ENCODE measurements at places on chromosomes 11 and 22.

DNA sequence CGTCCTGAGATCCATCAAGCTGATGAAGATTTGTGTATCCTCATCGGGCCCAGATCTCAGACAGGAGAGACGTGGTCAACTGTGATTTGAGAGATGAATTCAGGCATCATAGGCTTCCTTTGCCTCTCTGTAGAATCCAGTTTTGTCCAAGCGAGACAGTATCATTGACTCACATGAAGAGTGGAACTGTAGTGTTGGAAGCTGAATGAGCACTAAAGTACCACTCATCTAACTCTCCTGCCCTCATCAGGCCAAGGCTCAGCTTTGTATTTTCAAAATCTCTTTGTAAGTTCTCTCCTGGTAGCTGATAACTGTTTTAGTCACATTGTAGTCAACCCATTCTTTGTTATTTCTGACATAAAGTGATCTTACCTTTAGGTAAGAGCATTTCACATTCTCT lies 85.1 kb downstream of the KIRREL3 start:
- DNase-seq: no peak

GRCh38 chr11:125872138-125872491 lies 15.4 kb upstream of the HYLS1 start:
- no peak for DNase-seq

DNA sequence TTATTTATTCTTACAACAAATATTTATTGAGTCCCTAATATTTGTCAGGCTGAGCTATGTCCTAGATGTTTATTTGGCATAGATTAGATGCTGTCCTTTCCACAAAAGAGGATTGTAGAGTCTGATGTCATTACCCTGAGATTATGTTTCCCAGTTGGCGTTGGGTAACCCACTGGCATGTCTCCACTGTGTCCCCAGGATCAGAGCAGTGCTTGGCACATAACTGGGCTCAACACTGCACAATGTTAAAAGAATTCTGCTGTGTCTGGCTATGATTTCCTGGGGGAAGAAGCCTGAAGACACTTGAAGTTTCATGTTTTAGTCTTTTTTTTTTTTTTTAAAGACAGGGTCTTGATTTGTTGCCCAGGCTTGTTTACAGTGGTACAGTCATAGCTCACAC lies 4.0 kb downstream of the RCN1 start:
- no peak for DNase-seq

DNA sequence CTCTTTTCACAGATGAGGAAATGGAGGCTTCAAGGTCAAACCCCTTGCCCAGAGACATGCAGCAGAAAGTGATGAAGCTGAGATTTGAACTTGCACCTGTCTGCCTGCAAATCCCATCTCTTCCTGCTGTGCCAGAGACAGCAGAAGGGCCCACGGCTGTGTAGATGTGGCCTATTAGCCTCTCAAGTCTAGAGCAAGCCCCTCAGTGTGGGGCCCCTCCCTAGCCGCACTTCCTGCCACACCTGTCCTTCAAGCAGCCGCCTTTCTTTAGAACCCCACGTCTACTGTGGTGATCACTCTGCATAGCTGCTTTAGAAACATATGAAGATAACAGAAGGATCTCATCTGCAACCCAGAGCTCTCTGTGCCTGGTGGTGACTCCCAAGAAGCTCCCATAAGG lies 41.2 kb upstream of the JAM3 start:
- no peak for DNase-seq

GRCh38 chr11:18392434-18393321 lies 1.7 kb upstream of the LDHA start:
- no peak for DNase-seq

GRCh38 chr11:79050786-79051185 lies 390.0 kb downstream of the TENM4 start:
- DNase-seq: no peak

GRCh38 chr11:111515591-111515990 lies 1.0 kb downstream of the HOATZ start:
- no peak for DNase-seq

DNA sequence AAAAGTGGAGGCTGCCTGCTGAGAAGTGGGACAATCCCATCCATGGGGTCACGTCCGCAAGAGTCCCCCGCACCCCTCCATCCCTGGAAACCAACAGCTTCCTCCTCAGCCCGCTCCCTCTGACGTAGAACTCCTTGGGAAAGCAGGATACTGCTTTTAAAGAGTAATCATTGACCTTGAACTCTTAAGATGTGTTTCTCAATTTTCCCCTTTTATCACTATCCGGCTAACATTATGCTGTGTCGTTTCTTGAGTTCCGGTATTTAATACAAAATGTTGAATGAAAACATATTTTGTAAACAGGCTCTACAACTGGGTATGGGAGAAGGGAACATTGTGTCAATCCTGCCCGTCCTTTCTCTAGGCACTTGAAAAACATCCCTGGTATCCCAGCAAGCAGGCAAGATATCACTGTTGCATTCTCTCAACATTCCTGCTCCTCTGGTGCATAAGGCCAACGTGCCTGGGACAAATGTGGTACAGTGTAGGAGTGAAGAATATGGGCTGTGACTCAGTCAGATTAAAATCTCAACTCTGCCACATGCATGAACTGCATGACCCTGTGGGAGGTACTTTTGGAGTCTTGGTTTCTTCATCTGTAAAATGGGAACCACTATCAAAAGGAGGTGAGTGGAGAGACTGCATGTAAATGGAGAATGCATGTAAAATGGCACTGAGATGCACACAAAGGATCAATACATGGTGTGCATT lies 52.8 kb downstream of the WT1 start:
- no peak for DNase-seq

DNA sequence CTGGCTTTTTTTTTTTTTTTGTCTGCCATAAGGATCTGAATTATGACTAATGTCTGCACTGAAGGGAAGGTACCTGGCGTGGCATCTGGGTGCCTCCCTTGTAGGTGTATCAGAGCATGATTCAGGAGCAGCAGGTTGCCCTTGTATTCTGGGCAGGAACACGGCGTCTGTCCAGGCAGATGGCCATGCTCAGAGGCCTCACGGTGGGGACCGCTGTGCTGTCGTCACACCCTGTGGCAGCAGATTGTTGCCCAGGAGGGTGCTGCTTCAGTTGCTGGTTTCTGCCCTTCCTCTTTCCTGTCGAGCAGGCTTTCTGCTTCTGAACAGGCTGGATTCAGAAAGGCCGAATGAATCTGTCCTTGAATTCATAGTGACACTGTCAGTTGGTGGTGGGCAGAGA lies 11.0 kb downstream of the ZNRF3 start:
- DNase-seq: no peak

DNA sequence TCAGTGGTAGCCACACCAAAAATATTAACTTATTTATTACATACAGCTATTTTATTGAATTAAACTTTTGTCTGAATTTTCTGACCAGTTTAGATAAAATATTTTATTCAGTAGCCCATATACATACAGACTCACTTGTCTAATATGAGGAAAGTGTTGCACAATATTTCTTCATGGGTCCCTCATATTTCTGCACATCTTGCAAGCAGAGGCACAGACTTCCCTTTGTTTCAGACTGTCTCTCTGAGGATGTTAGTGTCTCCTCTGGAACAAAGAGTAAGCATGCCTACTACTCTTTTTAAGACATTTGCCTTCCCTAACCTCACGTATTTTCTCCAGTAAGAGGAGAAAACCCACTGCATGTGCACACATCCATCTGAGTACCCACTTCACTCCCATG lies 81.2 kb downstream of the OR5AK2 start:
- DNase-seq: no peak

DNA sequence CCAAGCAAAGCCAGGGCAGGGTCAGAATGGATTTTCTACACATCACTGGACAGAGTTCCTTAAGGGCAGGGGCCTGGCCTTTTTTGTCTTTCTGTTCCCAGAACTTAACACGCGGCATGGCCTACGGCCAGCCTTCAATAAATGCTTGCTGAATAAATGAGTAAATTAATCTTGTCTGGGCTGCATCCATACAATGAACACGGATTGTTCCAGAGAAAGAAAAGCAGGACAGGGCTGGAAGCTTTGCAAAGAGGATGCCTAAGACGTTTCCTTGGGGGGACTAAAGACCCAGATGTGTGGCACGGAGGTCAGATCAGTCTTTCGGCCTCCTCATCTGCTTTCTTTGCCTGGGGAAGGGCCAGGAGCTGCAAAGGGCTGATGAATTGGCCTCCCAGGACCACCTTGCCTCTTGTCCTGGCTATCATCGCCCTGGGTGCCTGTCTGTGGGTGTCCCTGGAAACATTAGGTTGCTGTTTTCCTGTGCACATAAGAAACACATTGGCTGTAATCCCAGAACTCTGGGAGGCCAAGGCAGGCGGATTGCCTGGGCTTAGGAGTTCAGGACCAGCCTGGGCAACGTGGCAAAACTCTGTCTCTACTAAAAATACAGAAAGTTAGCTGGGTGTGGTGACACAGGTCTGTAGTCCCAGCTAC lies 20.8 kb upstream of the RFPL3 start:
- no peak for DNase-seq

DNA sequence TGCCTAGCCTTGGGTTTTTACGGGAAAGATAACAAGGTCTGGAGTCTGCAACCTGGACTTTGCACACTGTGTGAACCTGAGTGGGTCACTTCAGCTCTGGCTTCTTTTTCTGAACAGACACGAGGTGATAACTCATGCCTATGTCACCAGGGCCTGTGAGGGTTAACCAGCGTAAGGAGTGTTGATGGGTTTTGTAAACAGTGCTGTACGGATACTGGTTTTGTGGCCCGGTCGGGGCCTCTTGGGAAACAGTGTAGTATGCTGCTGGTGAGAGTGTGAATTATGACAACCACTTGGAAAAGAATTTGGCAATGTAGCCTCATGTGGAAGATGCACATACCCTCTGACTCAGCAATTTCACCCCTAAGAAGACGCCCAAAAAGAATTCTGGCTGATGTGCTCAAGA lies 266.8 kb downstream of the MN1 start:
- no peak for DNase-seq

DNA sequence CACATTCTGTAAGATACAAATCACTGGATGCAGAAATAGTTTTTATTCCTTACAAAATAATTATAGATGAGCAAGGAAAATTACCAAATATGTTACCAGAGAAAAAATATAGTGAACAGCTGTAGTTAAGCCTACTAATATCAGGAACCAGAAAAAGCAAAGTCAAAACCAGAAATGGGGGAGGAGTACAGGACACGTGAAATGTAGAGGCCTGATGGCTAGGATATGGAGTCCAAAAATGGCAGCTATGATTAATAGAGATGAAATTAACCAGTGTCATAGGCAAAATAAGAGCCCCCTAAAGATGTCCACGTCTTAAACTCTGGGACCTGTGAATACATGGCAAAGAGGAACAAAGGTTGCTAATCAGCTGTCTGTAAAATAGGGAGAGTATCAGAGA lies 34.1 kb downstream of the MRE11 start:
- no peak for DNase-seq

DNA sequence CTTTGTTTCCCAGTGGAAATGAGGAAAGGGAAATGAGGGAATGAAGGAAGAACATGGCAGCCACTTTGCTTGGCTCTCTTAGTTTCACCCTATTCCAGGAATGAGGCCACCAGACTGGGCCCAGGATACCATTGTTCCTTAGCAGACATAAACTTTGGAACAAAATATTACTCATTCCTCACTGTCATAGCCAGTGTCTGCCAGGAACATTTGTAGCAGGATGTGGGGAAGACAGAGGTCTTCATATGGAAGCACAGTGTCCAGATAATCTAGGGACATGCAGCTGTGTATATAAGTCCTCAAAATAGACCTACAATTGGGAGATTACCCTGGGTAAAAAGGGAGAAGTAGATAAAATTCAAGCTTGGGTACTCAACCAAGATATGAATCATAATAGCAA lies 15.2 kb upstream of the FUT4 start:
- DNase-seq: no peak

GRCh38 chr11:8330404-8330803 lies 66.7 kb upstream of the LMO1 start:
- DNase-seq: no peak

DNA sequence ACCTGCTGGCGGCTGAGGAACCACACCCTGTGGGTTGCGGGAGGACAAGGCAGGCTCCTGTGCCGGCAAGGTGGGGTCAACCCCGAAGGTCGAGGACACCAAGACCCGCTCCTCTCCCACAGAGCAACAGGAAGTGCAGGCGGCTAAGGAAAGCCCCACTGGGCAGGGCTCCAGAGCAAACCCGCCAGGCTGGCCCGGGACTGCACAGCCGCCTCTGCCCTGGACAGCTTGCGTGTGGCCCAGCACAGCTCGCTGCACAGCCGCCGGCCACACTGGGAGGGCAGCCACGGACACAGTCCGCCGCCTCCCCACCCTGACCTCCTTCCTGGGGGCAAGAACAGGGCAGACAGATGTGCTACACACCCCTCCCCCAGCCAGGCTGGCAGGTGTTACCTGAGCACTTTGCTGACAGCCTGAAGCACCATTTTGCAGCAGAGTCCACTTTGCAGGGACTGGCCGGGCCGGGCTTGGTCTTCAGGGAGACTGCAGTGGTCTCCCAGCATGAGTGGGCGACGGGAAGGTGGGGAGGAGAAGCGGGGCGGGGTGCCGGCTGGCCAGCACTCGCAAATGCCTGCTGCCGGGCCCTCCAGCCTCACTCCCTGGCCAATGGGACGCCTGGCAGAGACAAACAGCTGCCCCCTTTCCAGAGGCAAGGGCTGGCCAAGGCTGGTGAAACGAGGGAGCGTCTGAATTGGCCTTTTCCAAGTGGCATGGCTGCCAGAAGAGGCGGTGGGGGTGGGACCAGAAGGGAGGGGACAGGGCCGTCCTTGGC lies at the start of gene MOB2:
Gene MOB2, minus strand, starts transcription at position 726 of the 772 bp plus-strand sequence. Its CDS starts 223 bp downstream, at position 503.
- no peak for DNase-seq

GRCh38 chr11:119634301-119634700 lies 94.7 kb downstream of the NECTIN1 start:
- DNase-seq: no peak

GRCh38 chr22:49103314-49104059 lies 724.2 kb downstream of the BRD1 start:
- DNase-seq: no peak
